ENCODE measurements at places on chromosomes 11 and 22.
A peak's percentile ranks its signal among the peaks of the same experiment; 100 is the strongest.

DNA sequence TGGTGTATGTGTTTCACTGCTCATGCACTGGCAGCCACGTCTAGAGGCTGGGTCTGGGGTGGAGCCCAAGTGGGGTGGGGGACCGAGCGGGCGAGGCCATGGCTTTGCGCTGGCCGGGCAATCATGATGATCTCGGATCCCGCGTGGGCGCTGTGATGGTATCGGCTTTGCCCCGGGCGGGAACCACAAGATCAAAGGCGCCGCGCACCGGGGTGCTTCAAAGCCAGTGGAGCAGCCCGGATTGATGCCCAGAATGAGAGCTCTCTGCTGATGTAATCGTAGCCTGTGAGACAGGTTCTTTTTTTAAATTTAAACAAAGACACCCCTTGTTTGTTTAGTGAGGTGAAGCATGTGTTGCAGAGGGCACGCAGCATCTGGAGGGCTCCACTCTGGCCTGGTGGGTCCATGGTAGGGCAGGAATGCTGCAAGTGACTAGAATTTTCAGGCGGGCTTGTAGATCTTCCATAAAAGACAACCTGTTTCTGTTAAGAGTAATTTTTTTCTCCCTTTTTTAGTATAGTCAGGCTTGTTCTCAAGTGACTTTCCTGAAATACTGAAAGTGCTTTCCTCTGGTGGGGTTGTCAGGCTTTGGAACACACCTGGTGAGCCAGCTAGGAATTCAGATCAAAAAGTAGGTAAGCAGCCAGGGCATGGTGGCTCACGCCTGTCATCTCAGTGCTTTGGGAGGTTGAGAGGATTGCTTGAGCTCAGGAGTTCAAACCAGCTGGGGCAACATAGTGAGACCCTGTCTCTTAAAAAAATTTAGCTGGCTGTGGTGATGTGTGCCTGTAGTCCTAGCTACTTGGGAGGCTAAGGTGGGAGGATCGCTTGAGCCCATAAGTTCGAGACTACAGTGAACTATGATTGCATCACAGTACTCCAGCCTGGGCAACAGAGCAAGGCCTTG lies 40.7 kb downstream of the ZNRF3 start:
- no peak for DNase-seq

DNA sequence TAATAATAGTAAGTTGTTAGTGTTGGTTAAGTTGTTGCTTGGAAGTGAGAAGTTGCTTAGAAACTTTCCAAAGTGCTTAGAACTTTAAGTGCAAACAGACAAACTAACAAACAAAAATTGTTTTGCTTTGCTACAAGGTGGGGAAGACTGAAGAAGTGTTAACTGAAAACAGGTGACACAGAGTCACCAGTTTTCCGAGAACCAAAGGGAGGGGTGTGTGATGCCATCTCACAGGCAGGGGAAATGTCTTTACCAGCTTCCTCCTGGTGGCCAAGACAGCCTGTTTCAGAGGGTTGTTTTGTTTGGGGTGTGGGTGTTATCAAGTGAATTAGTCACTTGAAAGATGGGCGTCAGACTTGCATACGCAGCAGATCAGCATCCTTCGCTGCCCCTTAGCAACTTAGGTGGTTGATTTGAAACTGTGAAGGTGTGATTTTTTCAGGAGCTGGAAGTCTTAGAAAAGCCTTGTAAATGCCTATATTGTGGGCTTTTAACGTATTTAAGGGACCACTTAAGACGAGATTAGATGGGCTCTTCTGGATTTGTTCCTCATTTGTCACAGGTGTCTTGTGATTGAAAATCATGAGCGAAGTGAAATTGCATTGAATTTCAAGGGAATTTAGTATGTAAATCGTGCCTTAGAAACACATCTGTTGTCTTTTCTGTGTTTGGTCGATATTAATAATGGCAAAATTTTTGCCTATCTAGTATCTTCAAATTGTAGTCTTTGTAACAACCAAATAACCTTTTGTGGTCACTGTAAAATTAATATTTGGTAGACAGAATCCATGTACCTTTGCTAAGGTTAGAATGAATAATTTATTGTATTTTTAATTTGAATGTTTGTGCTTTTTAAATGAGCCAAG lies 2.7 kb downstream of the NEAT1 start:
- DNase-seq = peak; percentile 95

DNA sequence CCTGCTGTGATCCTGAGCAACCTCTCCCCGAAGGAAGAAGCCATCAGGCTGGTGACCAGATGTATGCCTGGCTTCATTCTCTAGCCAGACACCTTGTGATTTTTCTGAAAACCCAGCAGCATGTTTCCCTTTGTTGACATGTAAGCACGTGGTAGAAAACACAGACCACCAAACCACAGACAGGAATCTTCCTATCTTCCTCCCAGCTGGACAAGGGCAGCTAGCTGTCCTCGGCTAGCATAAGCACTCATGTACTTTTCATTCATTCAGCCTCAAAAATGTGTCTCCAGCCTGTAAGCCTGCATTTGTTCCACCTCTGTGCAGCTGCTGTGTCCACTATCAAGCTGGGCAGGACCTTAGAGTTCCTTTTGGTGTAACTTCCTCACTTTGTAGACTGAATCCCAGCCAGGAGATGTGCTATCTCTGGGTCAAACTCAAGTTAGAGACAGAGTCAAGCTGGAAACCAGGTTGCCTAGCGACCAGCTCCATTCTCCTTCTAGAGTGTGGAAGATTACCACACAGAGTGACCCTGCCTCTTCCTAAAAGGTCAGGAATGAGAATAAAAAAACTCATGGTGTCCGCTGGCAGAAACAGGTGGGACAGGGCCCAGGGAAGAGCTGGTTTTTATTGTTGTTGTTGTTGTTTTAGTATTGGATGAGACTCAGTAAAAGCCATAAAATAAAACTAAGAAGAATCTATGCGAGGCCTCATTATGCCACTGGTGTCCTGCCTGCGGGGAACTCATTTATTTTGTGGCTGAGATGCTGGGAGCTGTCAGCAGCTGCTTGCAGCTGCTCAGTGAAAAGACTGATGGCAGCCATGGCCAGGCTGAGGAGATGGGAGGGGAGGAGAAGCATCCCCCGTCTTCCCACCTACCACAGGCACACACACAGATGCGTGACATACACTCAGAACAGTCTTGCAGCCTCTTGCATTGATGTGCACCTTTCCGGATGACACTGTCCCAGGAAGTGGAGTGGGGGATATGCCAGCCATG lies 7.4 kb upstream of the CLMP start:
- DNase-seq = no peak

- DNase-seq = no peak
Observed at GRCh38 chr11:59761993-59762392, 6.8 kb downstream of the STX3 start.

DNA sequence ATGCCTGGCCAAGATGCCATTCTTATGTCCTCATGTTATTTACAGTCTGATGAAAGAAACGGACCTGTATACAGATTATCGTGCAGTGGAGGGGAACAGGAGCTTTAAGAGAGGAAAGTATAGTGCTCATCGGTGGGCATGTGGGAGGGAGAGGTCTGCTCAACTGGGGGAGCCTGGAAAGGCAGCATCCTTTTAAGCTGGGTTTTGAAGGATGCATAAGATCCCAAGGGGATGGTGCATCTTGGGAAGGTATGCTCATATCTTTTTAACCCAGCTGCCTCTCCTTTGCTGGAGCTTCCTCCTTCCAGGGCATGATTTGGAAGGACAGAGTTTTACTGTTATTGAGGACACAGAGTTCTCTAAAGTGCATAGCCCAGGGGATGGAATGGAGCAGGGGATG lies 34.8 kb downstream of the MIAT start:
- DNase-seq = no peak

GRCh38 chr11:93537767-93538261 lies 5.4 kb downstream of the SMCO4 start:
- no peak for DNase-seq

DNA sequence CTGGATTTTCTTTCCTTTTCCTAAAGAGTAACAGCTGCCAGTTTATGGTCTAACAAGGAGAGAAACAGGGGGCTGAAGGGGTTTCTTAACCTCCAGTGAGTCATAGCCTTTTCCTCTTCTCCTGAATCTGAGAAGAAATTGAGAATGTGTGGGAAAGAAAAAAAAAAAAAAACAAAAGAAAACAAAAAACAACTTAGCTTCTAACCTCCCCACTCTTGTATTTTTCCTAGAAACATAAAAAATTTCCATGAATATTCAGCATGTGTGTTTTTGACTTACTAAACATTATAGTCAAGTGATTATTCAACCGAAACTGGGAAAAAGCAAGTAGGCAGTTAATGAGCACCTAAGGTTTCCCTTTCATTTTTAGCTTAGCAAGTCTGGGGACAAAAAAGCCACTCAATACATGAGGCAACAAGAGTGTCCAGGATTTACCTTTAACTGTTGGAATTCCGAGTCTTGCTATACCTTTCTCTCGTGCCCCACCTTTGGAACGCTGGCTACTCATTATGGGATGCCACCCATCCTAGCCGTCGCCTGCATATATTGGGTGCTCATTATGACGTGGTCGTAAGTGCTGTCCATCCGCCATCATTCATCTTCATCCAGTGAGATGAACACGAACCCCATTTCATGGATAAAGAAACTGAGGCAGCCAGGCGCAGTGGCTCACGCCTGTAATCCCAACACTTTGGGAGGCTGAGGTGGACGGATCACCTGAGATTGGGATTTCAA lies 2.4 kb downstream of the ASPHD2 start:
- no peak for DNase-seq

DNA sequence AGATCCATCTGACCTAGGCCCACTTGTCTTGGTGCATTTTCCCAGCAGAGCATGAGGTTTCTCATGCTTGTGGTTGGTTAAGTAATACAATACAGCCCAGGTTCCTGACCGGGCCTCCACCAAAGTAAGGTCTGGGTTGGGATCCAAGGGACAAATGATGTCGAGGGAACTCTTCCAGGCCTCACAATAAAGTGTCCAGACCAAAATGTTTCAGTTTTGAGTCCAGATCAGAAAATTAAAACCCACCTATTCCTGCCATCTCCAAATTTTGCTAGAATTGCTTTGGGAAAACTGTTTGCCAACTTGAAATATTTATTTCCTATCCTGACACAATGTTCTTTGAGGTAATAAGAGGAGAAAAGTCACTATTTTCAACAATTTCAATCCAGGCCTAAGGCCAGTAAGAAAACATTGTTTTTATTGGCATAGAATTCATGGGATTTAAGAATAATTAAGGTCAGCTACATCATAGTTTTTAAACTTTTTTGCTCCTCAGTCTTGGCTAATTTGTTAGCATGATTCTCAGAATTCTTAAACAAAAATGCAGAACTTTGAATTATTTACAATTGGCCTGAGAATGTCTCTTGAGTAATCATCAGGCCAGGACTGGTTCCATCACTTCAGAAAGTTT lies 51.4 kb downstream of the ME3 start:
- DNase-seq = no peak

GRCh38 chr22:39416319-39416718 lies 16.7 kb downstream of the TAB1 start:
- peak; percentile 54 for DNase-seq

DNA sequence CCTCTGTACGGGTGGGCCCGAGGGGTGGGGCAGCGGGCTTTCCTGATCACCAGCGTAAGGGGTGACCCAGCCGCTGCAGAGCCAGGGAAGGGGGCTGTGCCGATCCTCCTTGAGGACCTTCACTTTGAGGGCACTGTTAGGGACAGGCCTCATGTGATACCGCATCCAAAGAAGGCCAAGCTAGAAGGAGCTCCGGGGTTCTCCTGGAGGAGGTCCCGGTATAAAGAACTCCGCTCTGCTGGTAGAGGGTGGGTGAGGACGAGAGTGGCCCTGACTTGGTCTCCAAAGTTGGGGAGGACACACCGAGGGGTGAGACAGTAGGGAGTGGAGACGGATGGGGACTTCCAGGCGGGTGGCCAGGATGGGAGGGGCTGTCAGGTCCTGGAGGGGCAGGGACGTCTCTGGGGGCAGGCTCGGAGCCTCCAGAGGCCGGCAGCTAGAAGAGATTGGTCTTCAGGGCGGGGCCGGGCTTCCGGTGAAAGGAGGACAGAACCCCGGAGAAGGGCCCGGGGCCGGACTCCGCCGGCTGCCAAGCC lies 4.6 kb downstream of the PHOX2A start:
- DNase-seq = no peak

- peak; percentile 40 for DNase-seq
Observed at GRCh38 chr11:110430267-110431050, 711 bp downstream of the FDX1 start.

GRCh38 chr22:50604256-50605001 lies 3.8 kb downstream of the MAPK8IP2 start:
- DNase-seq = no peak

- no peak for DNase-seq
Observed at GRCh38 chr11:123185326-123185725, 9.7 kb downstream of the CLMP start.

- no peak for DNase-seq
Observed at GRCh38 chr22:42308892-42309468, 38.5 kb upstream of the TCF20 start.

DNA sequence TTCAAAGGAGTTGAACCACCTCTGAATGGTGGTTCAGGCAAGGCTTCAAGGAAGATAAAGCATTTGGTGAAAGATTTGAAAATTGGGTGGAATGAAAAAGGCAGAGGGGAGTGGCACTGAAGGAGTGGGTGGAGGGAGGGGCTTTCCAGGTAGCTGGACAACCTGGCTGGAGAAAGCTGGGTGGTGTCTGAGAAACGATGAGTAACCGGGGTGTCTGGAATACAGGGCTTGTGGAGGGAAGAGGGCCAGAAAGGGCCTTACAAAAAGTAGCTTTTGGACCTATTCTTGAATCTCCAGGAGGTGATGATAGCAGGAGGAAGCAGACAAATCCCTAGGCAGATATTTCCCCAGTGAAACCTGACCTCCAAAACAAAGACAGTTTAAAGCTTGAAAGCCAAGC lies 99.3 kb downstream of the RASSF10 start:
- DNase-seq = no peak

DNA sequence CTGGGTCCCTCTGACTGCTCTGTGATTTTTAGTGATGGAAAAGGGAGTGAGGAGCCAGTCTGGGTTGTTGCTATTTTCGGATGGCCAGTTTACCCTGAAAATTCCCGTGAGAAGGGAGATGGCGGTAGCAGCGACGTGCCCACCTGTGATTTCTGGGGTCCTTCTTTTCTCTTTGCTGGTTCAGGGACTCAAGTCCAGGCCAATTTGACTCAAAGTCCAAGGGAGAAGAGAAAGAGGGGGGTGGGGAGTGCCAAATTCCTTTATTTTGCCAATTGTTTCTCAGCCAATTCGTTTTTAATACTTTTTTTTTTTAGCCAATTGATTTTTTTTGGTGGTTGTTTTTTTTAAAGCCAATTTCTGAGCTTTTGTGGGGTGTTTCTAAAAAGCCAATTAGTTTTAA lies 6.9 kb downstream of the IGF2 start:
- DNase-seq = no peak

GRCh38 chr11:111461460-111462235 lies 50.5 kb downstream of the BTG4 start:
- DNase-seq = no peak

DNA sequence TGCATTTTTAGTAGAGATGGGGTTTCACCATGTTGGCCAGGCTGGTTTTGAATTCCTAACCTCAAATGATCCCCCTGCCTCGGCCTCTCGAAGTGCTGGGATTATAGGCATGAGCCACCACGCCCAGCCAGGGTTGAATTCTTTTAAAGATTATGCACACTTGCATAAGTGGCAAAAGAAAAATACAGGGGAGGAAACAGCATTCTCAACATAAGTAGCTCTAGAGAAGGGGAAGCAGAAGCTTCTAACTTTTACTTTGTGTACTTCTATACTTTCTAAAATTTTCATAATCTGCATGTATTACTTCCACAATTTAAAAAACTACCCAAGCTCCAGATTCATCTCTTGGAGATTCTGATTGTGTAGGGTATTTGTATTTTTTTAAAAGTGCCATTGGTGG lies 108.0 kb downstream of the SLC1A2 start:
- DNase-seq = no peak
